NCI-H2081 treated with DMSO at 0.1 percent for 48 hours (cell line): ENCODE measurements at places on chromosomes 7 and 10.

DNA sequence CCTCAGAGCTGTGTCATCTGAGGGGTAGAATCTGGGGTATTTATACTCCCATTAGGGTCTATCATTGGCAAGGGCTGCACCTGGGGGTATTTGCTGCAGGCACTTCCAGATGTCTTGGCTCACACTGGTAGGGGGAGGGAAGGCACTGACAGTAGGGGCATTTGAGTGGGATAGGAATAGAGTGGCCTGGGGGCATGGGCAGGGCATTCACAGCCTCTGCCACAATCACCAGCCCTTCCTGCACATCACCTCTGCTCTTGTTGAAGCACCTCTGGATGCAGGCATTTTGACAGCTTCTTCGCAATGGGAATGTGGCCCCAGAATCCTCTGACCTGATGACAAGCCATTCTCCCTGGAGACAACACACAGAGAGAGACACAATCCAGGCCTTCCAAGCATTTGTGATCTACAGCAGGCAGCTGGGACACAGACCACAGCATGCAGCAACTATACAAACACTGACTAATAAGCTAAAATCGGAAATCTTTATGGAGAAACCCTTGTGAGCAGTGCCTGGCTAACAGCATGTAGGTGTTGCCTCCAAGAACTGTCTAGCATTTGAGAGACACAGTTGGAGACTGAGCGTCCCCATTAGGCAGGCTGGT lies 178.5 kb downstream of the KCNMA1 start:
- DNase-seq: no peak

DNA sequence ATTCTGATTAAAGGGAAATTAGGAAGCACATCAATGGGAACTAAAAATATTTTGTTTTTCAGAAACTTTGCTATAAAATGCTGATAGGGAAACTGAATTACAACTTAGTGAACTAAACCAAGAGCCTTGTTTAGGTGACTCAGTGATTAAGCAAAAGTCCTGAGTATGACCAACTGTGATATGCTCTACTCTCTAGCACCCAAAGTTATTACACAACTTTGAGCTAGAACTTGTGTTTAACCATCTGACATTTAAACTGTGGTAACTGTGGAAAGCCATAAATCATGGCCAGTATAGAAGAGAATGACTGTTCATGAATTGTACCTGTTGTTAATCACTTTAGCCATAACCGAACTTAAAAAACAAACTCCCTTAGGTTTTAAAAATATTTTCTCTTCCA lies 127.4 kb downstream of the ZNF365 start:
- no peak for DNase-seq

DNA sequence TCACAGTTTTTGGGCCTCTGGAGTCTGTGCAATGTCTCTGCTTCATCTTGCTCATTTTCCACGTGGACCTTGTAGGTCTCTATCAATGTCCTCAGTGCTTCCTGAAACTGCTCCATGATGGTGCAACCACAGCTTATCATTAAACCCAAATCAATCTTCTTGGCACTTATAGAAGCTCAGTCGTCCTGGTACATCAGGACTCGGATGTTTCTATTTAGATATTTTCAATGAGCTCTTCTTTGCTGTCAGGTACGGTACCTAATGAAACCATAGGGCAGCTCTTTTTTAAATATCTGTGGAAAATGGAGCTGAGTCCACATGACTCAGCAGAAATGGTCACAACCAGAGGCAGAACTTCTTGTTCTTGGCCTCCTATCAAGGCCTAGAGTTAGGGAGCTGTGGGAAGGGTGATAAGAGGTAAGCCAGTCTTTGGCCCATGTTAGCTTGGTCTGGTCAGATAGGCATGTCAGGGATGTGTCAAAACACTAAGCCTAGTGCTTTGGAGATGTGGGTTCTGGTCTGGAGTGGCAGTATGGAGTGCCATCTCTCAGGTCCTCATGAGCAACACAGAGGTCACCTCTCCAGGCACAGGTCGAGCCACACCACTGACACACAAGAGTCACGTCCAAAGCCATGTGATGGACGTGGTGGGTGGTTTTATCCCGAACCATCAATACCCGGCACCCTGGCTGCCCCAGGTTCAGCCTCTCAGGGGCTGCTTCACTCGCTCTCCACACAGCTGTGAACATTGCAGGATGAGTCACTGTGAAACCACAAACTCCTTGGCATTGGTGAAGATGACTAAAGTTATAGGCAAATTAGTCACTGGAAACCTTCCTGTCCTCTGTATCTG lies 87.0 kb downstream of the TBXAS1 start:
- DNase-seq: no peak

- DNase-seq: no peak
Measured at GRCh38 chr10:87590705-87591588, 68.7 kb upstream of the PAPSS2 start.

DNA sequence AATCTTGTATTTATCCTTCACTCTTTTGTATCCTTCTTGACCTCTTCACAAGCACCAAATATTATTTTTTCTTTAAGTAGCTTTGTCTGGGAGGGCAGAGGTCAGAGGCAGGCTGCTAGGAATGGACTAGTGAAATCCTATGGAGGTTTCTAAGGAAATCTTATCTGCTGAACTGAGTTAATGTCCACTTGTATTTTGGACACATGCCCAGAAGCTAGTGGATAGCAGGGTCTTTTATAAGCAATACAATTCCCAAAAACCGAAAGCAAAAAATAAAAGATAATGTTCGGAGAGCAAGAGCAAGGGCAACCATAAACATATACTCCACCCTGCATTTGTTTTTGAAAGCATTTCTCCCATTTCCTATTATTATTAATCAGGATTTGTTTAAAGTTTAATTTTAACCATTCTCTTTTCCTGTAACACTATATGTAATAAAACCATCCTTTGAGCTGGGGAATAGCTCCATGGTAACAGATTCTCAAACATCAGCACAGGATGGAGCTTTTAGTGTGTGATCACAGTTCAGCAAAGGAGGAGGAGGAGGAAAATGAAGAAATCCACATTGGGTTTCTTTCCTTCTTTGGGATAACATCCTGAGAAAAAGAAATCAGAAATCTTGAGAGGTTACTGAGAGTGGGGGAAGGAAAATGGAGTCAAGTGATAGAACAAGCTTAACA lies 328.2 kb upstream of the LRRN3 start:
- DNase-seq: no peak

- no peak for DNase-seq
Measured at GRCh38 chr7:31123726-31124125, 71.6 kb downstream of the ADCYAP1R1 start.

GRCh38 chr10:119299531-119299930 lies 92.2 kb downstream of the GRK5 start:
- DNase-seq: no peak

- no peak for DNase-seq
Measured at GRCh38 chr7:12571691-12572090, 1.2 kb downstream of the SCIN start.

- no peak for DNase-seq
Measured at GRCh38 chr10:132326344-132326889, 5.6 kb upstream of the LRRC27 start.

DNA sequence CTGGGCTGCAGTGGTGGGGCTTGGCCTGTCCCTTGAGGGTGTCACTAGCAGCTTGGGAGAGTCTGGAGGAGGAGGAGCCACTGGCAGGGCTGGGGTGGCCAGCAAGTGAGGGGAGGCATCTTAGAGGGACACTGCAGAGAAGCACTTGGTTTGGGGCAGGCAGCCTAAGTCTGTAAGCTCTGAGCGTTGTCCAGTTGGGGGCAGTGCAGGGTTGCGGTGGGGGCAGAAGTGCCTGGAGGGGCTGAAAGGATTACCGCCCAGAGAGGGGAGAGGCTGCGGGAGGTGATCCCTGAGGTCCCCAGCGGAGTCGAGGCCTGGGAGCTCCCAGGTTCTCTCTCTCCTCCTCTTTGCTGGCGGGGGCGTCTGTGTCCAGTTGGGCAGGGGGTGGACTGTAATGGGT lies 7.4 kb downstream of the ADCYAP1R1 start:
- no peak for DNase-seq

DNA sequence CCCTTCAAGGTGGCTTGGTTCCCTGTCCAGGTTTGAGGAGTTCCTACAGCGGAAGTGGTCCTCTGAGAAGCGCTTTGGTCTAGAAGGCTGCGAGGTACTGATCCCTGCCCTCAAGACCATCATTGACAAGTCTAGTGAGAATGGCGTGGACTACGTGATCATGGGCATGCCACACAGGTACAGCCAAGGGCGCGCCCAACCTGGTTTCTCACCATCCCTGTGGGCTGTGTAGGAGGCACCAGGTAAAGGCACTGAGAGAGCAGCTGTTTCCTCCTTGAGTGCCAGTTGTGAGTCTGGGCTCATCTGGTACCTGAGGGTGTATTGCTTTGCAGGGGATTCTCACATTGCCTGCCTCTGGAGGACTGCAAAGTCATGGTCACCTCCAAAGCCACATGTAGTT lies 68.0 kb downstream of the OGDH start:
- DNase-seq: no peak
